ENCODE measurements at places on chromosomes 12 and 14.
A peak's percentile ranks its signal among the peaks of the same experiment; 100 is the strongest.

GRCh38 chr12:111201036-111201435 lies 167.9 kb downstream of the PHETA1 start:
- DNase-seq, result no peak

DNA sequence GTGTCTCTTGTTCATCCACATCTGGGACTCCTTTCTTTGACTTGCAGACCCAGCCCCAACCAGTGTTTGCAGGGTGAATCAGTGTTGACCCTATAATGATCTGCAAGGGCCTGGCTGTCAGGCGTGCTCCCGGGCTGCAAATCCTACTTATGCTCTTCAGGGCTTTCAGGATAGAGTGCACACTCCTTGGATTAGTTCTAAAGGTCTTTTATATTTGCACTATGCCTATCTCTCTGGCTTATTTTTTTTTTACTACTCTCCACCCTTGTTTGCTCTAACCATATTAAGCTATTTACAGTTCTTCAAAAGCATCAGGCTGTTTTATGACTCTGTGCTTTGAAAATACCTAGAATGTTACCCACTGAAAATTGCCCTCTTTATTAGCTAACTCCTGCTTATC lies 4.3 kb upstream of the PRICKLE1 start:
- no peak for DNase-seq

- DNase-seq, result no peak
Measured at GRCh38 chr12:31603546-31604009, 12.6 kb upstream of the DENND5B start.

DNA sequence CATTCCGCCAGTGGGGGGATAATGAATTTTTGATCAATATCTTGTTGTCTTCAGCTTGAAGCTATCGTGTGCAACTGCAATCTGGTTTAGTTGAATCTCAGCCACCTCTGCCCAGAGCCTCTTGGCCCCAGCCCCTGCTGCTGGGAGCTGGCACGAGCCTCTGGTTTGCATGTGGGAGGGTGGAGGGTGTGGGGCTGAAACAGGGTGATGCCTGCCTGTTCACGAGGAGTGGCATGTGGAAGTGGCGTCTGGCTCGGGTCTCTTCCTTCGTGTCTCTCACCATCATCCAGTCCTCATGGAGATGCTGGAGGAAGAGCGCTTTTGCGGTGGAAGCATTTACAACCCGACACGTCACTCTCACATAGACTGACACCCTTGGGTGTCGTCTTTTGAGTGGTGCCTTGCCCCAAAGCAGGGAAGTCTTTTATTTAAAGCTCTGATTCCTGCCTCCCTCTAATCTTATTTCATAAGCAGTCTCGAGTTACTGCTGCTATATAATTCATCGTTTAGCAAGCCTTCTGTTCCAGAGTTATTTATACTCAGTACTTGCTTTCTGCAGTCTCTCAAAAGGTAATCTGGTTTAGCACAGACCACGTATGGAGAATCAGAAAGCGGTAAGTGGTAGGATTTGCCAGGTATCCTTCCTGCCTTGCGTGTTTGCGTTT lies 64.5 kb downstream of the AACS start:
- DNase-seq, result no peak

DNA sequence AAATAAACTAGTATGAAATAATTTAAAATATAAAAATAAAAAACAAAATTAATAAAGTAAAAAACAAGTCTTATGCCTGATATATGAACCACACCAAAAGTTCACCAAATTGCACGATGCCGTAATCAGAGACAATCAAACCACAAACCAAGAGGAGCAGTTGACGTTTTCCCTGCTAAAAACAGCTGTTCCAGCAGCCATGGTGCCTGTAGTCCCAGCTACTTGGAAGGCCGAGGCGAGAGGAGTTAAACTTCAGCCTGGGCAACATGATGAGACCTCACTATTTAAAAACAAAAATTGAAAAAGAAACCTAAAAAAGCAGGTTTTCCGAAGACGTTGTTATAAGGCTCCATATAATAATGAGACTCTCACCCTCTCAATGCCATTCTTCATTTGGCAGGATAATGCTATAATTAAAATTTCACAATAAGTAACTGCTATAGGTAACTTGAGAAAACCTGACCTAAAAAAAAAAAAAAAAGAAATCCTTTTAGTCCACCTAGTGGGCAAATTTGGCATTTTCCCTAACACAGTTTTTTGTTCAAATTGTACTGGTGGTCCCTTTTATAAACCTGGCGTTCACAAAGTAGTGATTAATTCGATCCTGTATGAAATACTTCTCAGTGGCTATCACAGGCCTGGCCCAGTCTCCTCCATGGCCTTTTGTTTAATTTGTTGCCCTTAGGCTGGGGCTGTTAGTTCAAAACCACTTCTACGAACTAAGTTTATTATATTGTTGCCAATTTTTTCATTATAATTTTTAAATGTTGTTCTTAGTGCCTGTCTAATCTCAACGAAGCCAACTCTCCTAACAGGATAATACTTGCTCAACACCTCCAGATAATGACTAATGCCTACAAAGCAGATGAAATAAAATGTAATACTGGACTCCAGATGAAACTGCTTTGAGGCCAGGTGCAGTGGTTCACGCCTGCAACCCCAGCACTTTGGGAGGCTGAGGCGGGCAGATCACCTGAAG lies 62.1 kb downstream of the TNFAIP2 start:
- DNase-seq, result no peak

DNA sequence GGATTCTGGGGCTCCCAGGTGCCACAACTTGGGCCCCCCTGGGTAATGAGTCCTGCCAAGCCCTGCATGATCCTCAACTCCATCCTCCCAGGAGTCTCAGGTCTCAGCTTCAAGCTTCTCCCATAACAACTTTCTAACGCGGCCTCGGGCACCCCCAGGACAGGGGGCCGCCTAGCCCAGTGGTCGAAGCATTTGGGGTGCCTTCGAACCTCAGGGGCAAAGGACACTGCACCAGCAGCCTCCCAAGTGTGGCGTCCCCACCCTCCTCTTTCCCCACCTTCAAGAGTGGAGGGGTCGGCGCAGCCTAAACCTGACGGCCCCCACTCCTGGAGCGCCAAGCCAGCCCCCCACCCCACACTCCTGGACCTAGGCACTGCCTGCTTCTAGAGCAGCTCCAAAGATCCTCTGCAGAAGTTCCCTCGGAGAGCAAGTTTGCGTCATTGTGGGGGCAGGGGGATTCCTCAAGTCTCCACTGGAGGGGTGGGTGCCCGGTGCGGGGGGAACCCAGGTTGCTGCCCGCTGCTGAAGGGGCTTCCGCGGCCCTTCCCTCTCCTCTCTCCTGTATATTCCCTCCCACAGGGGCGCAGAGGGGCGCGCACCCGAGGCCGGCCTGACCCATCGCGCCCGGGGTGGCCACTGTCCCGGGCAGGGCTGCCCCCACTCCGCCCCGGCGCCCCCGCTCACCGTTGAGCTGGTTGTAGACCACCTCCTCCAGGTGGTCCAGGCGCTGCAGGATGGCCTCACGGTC lies 933 bp downstream of the GALNT9 start:
- DNase-seq, result no peak

DNA sequence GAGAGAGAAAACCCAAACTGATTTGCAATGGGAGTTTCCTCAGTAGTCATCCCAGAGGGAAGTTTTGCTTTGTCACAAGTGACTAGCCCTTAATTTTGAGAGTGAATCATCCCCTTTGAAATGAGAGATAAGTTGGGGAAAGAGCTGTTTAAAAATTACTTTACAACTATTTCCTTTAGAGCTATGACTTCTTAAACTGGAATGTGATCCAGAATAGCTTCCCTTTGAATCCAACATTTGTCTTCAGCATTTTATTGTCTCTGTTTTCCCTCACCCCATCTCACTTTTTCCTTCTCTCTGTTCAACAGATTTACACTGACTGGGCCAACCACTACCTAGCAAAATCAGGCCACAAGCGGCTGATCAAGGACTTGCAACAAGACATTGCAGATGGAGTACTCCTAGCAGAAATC lies 109.3 kb downstream of the NAV3 start:
- no peak for DNase-seq

- no peak for DNase-seq
Measured at GRCh38 chr12:105020241-105020962, 34.3 kb downstream of the NOPCHAP1 start.

GRCh38 chr14:49249022-49249421 lies 337.2 kb downstream of the RPS29 start:
- no peak for DNase-seq

GRCh38 chr12:67804168-67804567 lies 155.6 kb downstream of the DYRK2 start:
- DNase-seq, result peak; percentile 56

DNA sequence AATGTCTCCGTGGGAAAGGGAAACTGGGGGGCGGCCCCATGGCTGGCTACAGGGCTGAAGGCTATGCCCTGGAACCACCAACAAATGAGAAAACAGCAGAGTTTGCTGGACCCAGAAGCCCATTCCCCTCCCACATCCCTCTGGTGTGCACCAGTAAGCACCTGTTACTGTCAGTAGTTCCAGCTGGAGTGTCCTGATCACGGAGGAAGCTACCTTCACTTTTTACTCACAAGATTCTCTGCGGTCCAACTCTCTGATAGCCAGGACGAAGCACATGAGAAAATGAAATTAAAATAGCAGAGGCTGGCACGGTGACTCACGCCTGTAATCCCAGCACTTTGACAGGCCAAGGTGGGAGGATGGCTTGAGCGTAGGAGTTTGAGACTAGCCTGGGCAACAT lies 22.7 kb upstream of the MEG3 start:
- DNase-seq, result no peak

- no peak for DNase-seq
Measured at GRCh38 chr12:79402606-79403005, 288.2 kb downstream of the PAWR start.

- DNase-seq, result peak; percentile 64
Measured at GRCh38 chr12:54216797-54217661, 28.2 kb upstream of the SMUG1 start.

DNA sequence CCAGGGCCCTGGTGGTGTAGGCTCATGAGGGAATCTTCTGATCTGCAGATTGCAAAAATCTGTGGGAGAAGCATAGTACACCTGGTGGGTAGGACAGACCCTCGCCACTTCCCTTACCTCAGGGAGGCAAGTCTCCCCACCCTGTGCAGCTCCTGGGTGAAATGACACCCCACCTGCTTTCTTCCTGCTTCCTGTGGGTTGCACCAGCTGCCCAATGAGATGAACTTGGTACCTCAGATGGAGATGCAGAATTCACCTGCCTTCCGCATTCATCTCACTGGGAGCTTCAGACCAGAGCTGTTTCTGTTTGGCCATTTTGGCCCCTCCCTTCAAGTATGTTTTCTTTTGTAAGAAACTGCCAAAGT lies 4.7 kb downstream of the CLEC2D start:
- no peak for DNase-seq

DNA sequence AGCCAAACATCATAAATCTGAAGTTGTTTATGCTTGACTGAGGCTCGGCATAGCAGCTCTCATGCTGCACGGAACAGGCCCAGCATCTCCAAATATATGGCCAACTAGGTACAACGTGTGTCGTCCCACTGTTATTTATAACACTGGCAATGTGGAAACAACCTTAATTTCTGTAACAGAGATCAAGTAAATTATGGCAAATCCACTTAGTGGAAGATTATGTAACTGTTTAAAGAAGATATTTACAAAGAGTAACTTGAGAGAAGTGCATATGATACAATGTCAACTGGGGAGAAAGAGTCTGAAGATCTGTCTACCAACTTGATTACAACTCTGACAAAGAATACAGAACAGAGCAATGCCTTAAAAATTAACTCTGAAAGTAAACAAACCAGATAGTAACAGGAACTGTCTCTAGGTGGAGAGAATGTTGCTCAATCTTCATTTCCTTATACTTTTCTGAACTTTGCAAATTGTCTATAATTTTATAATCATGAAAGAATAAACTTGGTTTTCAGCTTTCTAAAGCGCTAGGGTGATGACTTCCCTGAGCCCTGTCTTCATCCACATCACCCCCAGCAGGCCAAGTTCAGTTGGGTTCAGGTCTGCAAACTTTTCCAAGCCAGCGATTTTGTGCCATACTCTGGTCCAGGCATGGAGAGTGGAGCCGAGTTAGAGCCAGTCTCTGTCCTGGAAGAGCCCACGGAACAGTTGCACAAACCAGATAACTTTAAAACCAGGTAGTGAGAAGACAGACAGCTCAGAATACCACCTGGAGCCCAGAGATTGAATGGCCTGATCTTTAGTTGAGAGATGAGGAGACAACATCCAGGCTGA lies 44.3 kb upstream of the BDKRB2 start:
- DNase-seq, result no peak

DNA sequence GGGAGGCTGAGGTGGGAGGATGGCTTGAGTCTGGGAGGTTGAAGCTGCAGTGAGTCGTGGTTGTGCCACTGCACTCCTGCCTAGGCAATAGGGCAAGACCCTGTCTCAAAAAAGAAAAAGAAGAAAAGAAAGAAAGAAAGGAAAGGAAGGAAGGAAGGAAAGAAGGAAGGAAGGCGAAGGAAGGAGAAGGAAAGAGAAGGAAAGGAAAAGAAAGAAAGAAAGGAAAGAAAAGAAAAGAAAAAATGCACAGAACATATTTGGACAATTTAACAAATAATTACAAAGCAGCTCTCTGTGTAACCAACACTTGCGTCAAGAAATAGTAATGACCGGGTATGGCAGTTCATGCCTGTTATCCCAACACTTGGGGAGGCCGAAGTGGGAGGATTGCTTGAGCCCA lies 35.8 kb upstream of the PTGR2 start:
- no peak for DNase-seq

GRCh38 chr14:92481386-92481785 lies 32.2 kb upstream of the RIN3 start:
- DNase-seq, result no peak

DNA sequence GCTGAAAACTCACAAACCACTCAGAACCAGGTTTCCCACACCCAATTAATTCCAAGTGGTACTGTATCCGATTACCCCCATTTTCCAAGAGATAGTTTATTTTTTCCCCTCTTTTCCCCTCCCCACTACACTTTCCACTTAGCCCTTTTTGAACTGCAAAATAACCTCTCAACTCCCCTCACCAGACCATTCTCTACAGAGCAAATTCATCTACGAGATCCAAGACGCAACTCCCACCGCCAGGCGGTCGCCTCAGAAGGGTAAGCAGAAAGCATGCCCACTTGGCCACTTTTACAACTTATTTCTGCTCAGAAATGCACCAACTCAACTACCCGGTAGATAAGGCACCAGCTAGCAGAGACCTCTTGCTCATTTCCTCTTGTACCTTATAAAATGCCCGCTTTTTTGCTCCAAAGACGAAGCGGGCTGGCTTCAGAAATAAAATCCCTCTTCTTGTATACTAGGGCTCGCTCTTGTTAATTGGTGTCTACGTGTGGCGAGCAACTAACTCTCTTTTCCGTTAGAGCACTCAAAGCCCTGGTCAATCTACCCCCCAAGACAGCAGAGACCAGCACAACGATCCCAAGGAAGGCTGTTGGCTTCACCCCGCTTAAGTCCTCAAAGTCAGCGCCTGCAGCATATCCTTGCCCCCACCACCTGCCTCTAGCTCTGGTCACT lies 910 bp upstream of the SRP54 start:
- DNase-seq, result peak; percentile 40

All from activated naive CD4-positive, alpha-beta T cell treated with anti-CD3 and anti-CD28 coated beads, Interleukin-2, amount 50 U/mL, for 16 hours (primary cell).